Uterus (tissue), 4 donors: ENCODE measurements at places on chromosomes 16 and 17. TPM values are rescaled to one million over a fixed set of nuclear protein-coding genes. Genes with fewer than 3 reads are reported as not detected.

SRCAP gene
- total RNA-seq, result 80.7 TPM

- no peak for DNase-seq
These were observed 16.2 kb upstream of the KIFC3 start for GRCh38 chr16:57818377-57819064.

CHD9NB gene
- 4.3 TPM for total RNA-seq

TBC1D26 gene
- total RNA-seq, result not detected

GRCh38 chr16:66003201-66003600 lies 363.3 kb upstream of the CDH5 start:
- DNase-seq, result no peak

GRCh38 chr16:22380529-22380928 lies 6.1 kb upstream of the CDR2 start:
- no peak for DNase-seq

- DNase-seq, result no peak
These were observed 113.2 kb downstream of the PRKCB start for GRCh38 chr16:23948949-23949411.

PHKB gene
- total RNA-seq, result 62.0 TPM

CXCL16 gene
- total RNA-seq, result 9.1 TPM

DNA sequence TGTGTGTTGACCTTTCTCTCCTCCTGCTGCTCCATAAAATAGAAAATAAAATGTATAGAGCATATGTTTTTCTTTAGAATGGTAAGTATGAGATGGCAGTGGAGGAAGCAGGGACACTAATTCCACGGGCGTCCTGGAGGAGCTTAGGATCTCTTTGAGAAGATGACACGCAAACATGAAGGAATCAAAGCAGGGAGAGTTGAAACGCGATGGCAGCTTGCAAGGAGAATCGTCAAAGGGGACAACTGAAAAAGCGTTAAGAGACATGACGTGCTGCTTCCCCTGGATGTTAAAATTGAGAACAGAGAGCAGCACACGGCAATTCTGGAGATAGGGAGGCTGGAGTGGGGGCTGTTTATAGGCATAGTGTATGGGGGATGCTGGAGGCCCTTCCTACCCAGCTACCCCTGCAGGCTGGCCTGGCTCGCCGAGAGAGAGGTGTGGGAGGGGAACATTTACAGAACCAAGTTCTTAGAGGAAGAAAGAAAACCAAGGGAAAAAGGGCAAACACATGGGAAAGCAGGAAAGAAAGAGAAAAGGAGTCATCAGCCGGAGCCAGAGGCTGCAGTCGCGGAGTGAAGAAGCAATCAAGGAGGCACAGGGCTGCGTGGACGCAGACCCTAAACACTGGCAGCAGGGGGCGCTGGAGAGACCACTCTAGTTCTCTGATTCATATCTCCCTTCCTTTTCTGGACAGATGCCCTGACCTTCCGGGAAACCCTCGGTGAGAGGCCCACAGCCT lies 55.8 kb downstream of the MYH13 start:
- DNase-seq, result peak; percentile 71

GRCh38 chr16:55685973-55686372 lies 30.2 kb downstream of the SLC6A2 start:
- DNase-seq, result no peak

- DNase-seq, result no peak
These were observed 14.2 kb downstream of the CX3CL1 start for GRCh38 chr16:57386381-57386951.

- DNase-seq, result no peak
These were observed 50.2 kb downstream of the SDK2 start for GRCh38 chr17:73594025-73594424.
